ENCODE measurements at places on chromosomes 1 and 21. TPM values are rescaled to one million over a fixed set of nuclear protein-coding genes. Genes with fewer than 3 reads are reported as not detected.

GRCh38 chr1:81607086-81607485, 193.6 kb upstream of the ADGRL2 start:
- H3K4me1 ChIP-seq, result no peaks in the 10 kb centered on the region
- H3K27me3 ChIP-seq, result no peaks in the 10 kb centered on the region
- H3K27ac ChIP-seq, result no peak overlapping the region
- DNase-seq, result no peak
- H3K4me3 ChIP-seq, result no peak overlapping the region

Gene BARHL2
- total RNA-seq, result not detected

- no peaks in the 10 kb centered on the region for H3K4me1 ChIP-seq
- no peak overlapping the region for H3K4me3 ChIP-seq
- no peak for DNase-seq
- peaks cover 2% of the 10 kb centered on the region for H3K27me3 ChIP-seq
- H3K36me3 ChIP-seq, result no peaks in the 10 kb centered on the region
Measured at GRCh38 chr21:31774031-31774430, 42.1 kb upstream of the SCAF4 start.

DNA sequence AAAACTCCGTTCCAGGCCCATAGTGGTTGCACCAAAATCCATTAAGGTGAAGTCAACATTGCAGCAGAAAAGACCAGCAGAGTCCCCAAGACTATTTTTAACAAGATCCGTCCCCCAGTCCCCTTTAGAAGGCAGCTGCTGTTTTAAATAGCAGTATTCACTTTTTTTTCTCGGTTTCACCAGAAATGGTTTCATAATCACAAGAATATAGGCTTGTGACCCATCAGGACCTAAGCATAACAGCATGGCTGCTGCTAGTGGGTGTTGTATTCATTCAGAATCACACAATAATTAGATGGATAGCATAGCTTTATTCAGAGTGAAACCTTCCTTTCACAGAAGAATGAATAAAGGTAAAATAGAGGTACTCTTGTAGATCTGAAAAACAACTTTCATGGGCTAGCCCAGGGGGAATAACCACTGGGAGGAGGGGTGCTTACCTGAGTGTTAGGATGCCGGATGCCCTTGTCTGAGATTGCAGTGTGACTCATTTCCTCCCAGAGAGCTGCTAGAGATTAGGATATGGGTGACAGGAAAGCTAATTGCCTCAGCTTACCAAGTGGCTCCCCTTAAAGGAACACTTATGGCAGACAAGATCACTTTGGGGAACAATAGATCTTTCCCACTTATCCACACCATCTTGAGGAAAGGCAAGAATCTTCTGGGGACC, 35.0 kb downstream of the ACKR1 start:
- DNase-seq, result no peak
- H3K27ac ChIP-seq, result no peak overlapping the region
- H3K4me3 ChIP-seq, result no peak overlapping the region
- no peaks in the 10 kb centered on the region for H3K36me3 ChIP-seq
- H3K4me1 ChIP-seq, result peaks cover 2% of the 10 kb centered on the region

GRCh38 chr1:68600049-68600661, 103.3 kb upstream of the DEPDC1 start:
- DNase-seq, result no peak
- H3K27ac ChIP-seq, result no peak overlapping the region
- H3K4me3 ChIP-seq, result no peak overlapping the region
- no peaks in the 10 kb centered on the region for H3K4me1 ChIP-seq
- no peaks in the 10 kb centered on the region for H3K36me3 ChIP-seq

Gene PYHIN1
- total RNA-seq, result 12.2 TPM

- H3K27ac ChIP-seq, result no peak overlapping the region
- H3K4me1 ChIP-seq, result no peaks in the 10 kb centered on the region
- H3K4me3 ChIP-seq, result no peak overlapping the region
- DNase-seq, result no peak
- H3K27me3 ChIP-seq, result no peaks in the 10 kb centered on the region
- peaks cover 12% of the 10 kb centered on the region for H3K36me3 ChIP-seq
Measured at GRCh38 chr1:246193537-246193936, 313.5 kb downstream of the SMYD3 start.

GRCh38 chr21:45468971-45469272, 64.0 kb downstream of the COL18A1 start:
- no peak overlapping the region for H3K4me3 ChIP-seq
- H3K4me1 ChIP-seq, result peaks cover 14% of the 10 kb centered on the region
- H3K27ac ChIP-seq, result no peak overlapping the region
- peaks cover 8% of the 10 kb centered on the region for H3K27me3 ChIP-seq
- no peak for DNase-seq

DNA sequence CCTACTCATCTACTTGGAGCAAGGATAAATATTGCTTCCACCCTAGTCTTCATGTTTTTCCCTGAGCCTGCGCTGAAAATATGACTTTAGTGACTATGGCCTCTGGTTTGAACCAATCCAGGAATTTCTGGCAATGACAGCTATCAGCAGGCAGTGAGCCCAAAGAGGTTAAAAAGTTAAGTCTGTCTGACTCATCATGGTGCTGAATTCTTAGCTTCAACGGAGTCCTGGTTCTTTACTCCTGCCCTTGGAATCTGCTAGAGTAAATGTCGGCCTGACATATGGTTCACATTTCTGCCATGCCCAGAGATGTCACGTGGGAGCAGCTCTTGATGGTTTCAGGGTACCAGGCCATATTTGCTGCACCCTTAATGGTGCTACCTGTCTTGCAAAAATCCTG, 351.6 kb upstream of the PLXNA2 start:
- H3K36me3 ChIP-seq, result no peaks in the 10 kb centered on the region

DNA sequence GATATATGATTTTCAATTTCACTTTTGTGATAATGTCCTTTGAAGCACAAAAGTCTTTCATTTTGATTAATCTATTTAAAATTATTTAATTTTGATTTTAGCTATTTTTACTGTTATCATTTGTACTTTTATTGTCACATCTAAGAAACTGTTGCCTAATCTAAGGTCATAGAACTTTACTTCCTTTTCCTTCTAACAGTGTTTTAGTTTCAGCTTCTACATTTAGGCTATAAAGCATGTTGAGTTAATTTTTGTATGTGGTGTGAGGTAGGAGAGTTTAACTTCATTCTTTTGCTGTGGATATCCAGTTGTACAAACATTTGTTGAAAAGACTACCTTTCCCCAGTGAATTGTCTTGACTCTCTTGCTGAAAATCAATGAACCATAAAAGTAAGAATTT, 204.5 kb downstream of the TM2D1 start:
- no peaks in the 10 kb centered on the region for H3K36me3 ChIP-seq
- DNase-seq, result no peak
- no peaks in the 10 kb centered on the region for H3K4me1 ChIP-seq

Gene BSND
- not detected for total RNA-seq

GRCh38 chr1:36157115-36157903, 1.3 kb downstream of the MAP7D1 start:
- peak; percentile 30 for DNase-seq
- H3K4me3 ChIP-seq, result peak overlapping the region; percentile 86
- peak overlapping the region; percentile 92 for H3K27ac ChIP-seq
- H3K4me1 ChIP-seq, result peaks cover 63% of the 10 kb centered on the region
- H3K27me3 ChIP-seq, result no peaks in the 10 kb centered on the region

DNA sequence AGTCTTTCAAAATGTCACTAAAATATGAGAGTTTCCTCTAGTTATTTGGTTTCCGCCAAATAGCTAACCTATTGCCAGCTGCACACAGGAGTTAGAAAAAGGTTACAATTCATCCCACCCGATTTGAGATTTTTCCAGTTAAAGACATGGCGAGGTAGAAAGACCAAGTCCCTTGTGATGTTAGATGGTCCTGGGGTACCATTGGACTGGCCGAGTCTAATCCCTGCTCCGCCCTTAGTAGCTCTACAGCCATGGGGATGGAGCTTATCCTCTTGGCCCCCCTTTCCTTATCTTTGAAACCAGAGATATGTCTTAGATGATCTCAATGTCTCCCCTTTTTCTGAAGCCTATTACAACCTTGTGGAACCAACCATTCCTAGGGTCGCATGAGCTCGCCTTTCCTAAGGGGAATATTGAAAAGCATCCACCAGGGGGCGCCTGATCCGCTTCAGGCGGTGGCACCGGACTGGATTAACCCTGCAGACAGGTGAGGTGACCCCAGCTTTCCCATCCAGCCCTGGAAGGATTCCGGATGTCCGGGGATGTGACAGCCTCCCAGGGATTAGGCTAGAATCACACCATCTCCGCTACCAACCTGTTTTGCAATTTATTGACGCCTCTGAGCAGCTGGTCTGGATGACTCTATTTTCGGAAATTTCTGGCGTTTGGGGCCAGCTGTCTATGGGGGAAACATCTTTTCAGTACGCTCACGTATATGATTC, 68.3 kb upstream of the SIM2 start:
- H3K27ac ChIP-seq, result no peak overlapping the region
- DNase-seq, result peak; percentile 70
- peaks cover 13% of the 10 kb centered on the region for H3K27me3 ChIP-seq
- H3K36me3 ChIP-seq, result no peaks in the 10 kb centered on the region
- no peak overlapping the region for H3K4me3 ChIP-seq
- no peaks in the 10 kb centered on the region for H3K4me1 ChIP-seq

- H3K27me3 ChIP-seq, result peaks cover 44% of the 10 kb centered on the region
- no peak for DNase-seq
- H3K4me3 ChIP-seq, result no peak overlapping the region
- H3K36me3 ChIP-seq, result no peaks in the 10 kb centered on the region
- no peak overlapping the region for H3K27ac ChIP-seq
Measured at GRCh38 chr1:160082487-160082886, 1.1 kb downstream of the KCNJ9 start.

Gene NLRP3
- 1.5 TPM for total RNA-seq

DNA sequence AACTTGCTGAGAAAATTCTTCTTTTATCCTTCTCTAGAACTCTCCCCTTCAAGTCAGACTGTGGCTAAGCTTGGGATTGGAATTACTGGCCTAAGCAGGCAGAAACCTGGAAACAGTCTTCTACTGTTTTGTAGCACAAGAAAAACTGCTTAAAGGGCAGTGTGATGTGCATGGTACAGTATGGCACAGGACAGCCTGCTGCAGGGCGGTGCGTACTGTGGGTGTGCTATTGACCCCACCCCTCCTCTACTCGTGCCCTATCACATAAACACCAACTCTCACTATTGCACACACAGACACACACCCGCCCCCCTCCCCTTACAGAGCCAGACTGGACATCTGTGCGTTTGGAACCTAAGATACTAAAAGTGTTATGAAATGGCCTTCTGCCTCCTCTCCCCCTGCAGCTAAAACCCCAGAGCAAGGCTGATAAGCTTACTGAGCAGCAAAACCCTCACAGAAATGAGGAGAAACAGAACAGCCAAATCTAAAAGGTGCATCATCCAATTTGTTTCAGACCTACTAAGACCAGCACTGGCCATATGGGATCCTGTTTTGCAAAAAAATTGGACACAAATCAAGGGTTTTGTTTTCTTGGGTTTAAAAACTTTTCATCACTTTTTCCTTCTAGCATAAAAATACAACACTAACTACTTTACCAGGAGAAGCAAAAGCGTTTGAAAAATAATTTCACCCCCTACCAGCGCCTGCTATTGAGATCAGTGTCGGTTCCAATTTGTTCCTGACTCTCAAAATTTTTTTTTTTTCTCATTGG, 355.8 kb upstream of the LYPLAL1 start:
- H3K27ac ChIP-seq, result no peak overlapping the region
- H3K4me1 ChIP-seq, result no peaks in the 10 kb centered on the region
- no peaks in the 10 kb centered on the region for H3K27me3 ChIP-seq
- no peak for DNase-seq
- H3K36me3 ChIP-seq, result no peaks in the 10 kb centered on the region
- no peak overlapping the region for H3K4me3 ChIP-seq

Measured in activated CD4-positive, alpha-beta memory T cell treated with anti-CD3 and anti-CD28 coated beads for 36 hours (primary cell).